Substantia nigra (tissue), 51 donors: ENCODE measurements at places on chromosomes 3 and 15.

DNA sequence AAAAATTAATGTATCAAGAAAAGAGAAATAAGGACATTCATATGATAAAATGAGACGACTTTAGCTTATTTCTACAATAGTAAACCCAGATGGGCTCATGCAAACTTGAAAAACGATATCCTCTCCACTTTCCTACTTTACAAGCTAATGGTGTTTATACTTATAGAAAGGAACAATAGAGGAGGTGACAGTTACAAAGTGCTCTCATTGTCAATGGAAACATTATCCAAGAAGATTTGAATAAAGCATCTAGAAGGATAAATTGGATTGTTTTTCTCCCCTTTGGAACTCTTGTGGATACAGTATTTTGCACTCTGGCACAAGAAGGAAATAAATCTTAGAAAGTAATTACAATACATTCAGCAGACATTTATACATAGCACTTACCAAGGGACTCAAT, 20.2 kb upstream of the CCDC66 start:
- DNase-seq: no peak

- no peak for DNase-seq
These were observed 19.2 kb upstream of the C15orf39 start for GRCh38 chr15:75182187-75183131.

GRCh38 chr3:105255350-105255749, 111.4 kb upstream of the ALCAM start:
- DNase-seq: no peak

- no peak for DNase-seq
These were observed 30.1 kb downstream of the PLOD2 start for GRCh38 chr3:146130881-146131371.

- DNase-seq: no peak
These were observed 7.5 kb upstream of the ST3GAL6 start for GRCh38 chr3:98755601-98756000.

- DNase-seq: no peak
These were observed 107.6 kb upstream of the SEMA6D start for GRCh38 chr15:47609693-47610092.

GRCh38 chr15:60718661-60719069, 239.7 kb upstream of the ICE2 start:
- no peak for DNase-seq

DNA sequence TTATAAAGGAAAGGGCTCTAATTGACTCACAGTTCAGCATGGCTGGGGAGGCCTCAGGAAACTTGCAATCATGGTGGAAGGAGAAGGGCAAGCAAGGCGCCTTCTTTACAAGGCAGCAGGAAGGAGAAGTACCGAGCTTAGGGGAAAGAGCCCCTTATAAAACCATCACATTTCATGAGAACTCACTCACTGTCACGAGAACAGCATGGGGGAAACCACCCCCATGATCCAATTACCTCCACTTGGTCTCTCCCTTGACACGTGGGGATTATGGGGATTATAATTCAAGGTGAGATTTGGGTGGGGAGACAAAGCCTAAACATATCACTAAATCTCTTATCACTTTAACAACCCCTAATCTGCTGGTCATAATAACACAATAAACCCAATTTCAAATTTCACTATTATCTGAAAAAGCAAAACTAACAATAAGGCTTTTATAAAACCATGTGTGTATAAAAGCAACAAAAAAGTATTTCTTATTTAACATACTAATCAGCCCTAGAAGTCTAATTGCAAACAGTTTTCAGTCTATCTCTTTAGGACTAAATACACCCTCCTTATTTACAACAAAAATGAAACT, 43.2 kb downstream of the SCAPER start:
- DNase-seq: no peak

GRCh38 chr3:45398178-45398577, 9.8 kb downstream of the LARS2 start:
- DNase-seq: no peak

GRCh38 chr3:126961791-126962461, 21.0 kb upstream of the PLXNA1 start:
- DNase-seq: no peak

GRCh38 chr3:129281726-129282125, 3.1 kb downstream of the HMCES start:
- no peak for DNase-seq

DNA sequence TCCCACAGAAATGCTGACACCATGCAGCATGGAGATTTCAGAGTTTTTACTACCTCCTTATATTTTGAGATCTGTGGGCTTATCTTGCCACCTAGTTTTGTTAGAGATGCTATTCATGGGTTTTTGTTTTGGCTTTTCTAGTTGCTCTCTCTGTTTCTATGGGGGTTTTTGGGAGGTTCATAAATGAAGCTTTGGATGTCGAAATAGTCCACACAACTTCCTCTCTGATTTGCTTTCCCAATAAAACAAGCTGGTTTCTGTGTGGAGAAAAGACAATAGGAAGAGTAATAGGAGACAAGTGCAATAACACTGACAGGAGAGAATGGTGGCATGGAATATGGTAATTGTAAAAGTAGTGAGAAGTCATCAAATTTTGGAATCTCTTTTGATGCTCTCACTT, 106.8 kb upstream of the GPR149 start:
- no peak for DNase-seq

DNA sequence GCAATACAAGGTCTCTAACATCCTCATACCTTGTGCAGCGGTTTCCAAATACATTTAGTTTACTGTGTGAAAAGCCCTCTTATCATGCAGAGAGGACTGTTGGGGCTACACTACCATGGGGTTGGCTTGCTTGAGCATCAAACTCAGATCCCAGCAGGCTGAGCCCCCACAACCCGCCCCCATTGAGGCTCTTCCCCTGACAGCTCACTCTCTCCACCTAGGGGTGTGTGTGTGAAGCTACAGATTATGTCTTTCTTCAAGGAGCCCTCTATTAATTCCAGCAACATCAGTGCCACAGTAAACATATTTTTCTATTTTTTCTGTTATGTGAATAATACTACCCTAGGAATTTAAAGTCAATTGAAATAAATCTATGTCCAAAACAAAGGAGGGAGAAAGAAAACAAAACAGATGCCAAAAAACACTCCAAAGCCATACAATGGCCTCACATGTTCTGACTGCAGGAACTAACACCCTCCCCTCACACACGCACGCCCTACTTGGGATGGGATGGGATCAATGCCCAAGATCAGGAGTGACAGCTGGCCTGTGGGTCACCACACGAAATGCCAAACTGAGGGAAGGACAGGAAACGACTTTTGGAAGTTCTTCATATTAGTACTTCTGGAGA, 14.7 kb downstream of the TM4SF4 start:
- no peak for DNase-seq

GRCh38 chr15:69159805-69160140, 662 bp upstream of the GLCE start:
- DNase-seq: no peak

GRCh38 chr15:95196176-95196915, 965.0 kb downstream of the MCTP2 start:
- no peak for DNase-seq

DNA sequence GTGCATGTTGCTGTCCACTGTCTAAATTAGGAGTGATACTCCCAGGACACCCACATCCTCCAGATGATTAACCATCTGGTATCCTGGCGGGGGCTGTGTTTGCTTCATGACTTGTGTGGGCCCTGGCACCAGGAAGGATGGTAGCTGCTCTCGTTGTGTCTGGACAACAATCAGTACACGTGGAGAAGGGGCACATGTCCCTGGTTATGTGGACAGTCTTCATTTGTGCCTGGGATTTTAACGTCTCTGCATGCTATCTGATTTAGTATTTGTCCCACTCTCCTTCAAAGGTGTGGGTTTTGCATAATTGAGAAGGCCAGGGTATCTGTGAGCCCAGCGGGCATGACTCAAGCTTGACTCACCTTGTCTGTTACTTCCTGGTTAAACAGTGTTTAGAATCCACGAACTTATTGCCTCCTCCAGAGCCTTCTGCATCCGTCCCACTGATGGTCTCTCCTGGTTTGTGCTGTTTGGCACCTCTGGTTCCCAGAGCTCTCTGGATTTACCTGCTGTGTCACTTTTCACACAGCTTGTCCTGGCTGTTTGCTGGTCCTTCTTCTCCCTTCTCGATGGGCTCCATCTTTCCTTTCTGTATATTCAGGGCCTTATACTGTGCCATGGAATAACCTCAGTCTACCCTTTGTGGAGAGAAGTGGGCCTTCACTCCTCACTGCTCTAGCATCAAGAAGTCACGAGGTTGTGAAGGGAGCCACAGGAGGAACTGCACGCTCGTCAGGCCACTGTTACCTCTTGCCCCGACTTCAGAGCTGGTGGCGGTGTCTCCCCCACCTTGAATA, 32.5 kb downstream of the ARNT2 start:
- DNase-seq: no peak

DNA sequence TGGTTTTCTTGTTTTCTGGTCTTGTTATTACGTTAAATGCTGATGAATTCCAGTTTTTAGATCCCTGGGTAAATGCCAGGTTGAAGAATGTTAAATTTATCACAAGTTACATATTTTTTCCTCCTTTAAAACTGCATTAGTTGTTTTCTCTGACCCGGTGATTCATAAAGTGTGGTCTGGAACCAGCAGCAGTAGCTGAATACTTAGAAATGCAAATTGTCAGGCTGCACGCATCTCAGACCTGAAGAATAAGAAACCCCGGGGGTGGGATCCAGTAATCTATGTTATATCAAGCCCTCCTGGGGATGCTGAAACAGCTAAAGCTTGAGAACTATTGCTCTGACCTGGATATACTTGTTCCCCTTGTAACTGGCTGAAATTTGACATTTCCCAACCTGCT, 69.1 kb downstream of the PEX5L start:
- no peak for DNase-seq

DNA sequence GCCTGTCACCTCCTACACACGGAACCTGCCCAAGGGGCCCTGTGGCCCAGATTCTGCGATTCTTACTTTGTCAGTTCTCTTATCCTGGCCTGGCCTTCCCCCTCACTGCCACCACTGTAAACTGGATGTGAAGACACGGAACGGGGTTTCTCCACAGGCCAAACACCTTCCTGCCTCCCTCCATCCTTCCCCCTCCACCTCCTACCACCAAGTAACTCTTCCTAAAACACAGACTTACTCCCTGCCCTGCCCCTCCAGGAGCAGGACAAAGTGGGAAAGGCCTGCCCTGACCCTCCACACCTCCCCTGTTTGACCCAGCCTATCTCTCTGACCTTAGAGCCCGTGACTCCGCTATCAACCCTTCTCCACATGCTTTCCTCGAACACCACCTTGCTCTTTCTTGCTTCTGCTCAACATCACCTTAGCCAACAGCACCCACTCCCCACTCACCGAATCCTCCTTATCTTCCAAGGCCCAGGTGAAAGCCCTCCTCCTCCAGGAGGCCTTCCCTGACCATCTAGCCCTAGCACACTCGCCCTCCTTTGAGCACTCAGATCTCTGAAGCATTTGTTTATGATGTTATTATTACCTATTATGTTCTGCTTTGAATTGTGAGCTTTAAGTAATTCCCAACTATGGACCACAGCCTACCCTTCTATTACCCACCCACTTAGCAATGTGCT, 7.6 kb downstream of the CA12 start:
- no peak for DNase-seq

DNA sequence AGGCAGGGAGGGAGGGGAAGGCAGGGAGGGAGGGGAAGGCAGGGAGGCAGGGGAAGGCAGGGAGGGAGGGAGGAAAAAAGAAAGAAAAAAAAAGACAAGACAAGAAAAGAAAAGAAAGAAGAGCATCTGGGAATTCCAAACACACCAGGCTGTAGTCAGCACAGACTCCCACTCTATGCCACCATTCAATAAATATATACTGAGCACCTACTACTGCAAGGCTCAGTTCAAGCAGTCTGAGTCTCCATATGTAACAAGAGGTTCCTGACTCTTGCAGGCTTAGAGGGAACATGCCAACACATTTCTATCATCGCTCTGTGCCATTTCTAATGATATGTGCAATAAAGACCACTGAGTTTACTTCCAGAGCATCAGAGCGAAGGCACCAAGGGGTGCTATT, 47.7 kb downstream of the ANXA2 start:
- DNase-seq: no peak

GRCh38 chr15:27545494-27546255, 553.4 kb downstream of the OCA2 start:
- DNase-seq: no peak

- no peak for DNase-seq
These were observed 198.2 kb downstream of the NECTIN3 start for GRCh38 chr3:111269777-111270176.

DNA sequence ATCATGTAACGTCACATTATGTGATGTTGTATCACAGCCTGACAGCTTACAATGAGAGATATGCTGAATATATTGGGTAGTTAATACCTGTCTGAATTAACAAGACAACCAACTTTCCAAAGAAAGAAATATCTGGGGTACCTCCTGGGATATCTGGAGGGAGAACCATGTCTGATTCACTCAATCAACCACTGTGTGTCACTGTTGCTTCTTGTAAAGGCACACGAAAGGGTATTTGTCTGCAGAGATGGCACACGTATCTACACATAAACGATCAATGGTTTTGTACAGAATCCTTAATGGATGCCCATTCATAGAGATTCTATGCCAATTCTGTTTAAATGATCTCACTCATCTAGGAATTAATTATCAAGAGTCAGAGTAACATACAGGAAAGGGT, 252.1 kb upstream of the TMCO5A start:
- no peak for DNase-seq

- DNase-seq: no peak
These were observed 106.3 kb downstream of the ZBTB20 start for GRCh38 chr3:115040673-115041286.

- no peak for DNase-seq
These were observed 1435.2 kb upstream of the CADM2 start for GRCh38 chr3:83523470-83524073.

- no peak for DNase-seq
These were observed 40.4 kb upstream of the CHRNB4 start for GRCh38 chr15:78681281-78682003.

DNA sequence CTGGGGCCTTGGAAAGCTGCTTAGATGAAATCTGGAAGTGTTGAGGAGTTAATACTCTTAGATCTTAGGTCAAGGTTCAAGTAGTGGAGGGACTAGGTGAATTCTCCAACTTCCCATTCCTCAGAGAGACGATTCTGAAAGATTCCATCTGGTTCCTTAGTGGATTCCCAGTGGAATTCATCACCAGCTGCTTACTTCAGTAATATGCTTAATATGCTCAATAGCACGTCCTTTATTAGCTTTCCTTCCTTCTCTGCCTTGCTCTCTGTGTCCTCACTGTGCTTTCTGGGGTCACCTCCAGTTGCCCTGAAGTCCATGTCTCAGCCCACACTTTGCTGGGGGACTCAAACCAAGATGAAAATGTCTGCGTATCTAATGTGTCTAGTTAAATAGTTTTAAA, 31.0 kb downstream of the CEP63 start:
- no peak for DNase-seq
